ENCODE measurements at places on chromosomes 11 and 22. TPM values are rescaled to one million over a fixed set of nuclear protein-coding genes. Genes with fewer than 3 reads are reported as not detected.

Gene PPP1R14B
- total RNA-seq, result 107 TPM

Gene CARD10
- 1.5 TPM for total RNA-seq

Gene MMP8
- not detected for total RNA-seq

Gene CALCB
- 3.1 TPM for total RNA-seq

Gene TMEM45B
- total RNA-seq, result not detected

Gene BARX2
- total RNA-seq, result not detected

Gene MYOD1
- not detected for total RNA-seq

Gene SMARCB1
- 170 TPM for total RNA-seq

Gene DLG2
- total RNA-seq, result 7.5 TPM

Gene MFRP
- total RNA-seq, result not detected

Gene MISFA
- 0.65 TPM for total RNA-seq

Gene MGAT3
- 18.5 TPM for total RNA-seq

Gene SH3BP1
- 10.3 TPM for total RNA-seq

Gene KRTAP5-2
- total RNA-seq, result not detected

Gene B3GAT1
- total RNA-seq, result 11.0 TPM

DNA sequence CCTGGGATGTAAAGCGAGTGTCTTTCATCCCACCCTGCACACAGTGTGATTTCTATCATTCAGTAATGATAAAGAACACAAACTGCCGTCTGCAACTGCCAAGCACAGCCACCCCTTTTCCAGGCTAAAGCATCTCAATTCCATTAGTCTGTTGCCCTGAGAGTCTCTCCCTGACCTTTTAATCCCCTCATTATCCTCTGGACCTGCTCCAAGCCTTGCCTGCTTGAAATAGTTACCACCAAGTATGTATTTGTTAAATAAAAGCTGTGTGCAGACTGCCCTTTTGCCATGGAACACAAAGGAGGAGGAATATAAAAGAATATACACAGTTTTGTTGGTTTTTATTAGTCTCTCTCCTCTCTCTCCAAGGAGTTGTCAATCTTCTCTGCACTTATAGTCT lies 13.0 kb downstream of the GRAP2 start:
- DNase-seq, result peak; percentile 85

DNA sequence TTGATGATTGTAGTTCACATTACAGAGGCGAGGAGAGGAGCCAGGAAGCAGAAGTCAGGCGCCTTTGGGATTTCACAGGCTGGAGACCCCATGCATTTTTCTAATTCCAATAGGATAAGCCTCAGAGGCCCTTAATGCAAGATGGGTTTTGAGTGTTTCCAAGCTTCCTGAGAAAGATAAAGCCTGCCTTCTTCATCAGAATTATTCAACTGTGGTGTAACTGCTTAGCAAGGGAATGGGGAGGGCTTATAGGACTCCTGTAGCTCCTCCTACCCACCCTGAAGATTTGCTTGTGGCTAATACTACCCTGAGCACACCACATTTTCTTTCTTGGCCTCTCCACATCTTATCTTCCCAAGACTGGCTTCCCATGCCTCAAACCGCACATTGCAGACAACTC lies 151.1 kb upstream of the ISX start:
- DNase-seq, result peak; percentile 4

- no peak for DNase-seq
Measured at GRCh38 chr11:92852946-92853345, 116.5 kb upstream of the MTNR1B start.

- DNase-seq, result no peak
Measured at GRCh38 chr11:44049832-44050231, 2.1 kb downstream of the ACCSL start.

- no peak for DNase-seq
Measured at GRCh38 chr11:120354068-120354467, 17.9 kb downstream of the ARHGEF12 start.

DNA sequence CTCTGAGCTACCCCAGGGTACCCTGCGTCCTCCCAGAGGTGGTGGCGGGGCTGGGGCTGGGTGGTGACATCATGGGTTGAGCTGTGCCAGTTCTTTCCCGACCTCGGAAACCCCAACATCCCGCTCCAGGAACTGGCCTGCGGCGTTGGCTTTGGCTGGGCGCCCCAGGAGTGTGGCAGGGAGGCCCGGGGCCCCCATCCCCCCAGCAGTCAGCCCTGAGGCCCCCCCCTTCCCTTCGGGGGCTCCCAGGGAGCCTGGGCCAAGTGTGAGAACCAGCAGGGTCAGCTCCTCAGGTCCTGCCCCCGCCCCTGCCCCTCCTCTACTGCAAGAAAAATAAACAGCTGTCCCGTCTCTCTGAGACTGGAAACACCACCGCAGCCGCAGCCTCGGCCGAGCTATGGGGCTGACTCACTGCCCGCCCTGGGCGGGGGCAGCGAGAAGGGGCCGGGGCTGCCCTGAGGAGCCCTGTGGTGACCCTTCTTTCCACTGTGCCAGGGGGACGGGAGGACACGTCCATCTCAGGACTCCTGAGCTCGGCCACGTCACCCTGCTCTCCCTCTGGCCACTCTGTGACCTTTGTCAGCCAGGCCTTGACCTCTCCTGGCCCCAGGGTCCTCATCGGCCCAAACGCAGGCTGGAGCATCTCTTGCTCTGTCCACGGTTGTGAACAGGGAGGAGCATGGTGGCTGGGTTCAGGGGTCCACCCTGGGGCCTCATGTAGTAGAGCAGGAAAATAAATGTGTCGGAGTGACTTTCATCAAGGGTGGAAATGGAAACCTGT lies 73.4 kb downstream of the WNT7B start:
- no peak for DNase-seq

GRCh38 chr22:30887861-30888260 lies 80.7 kb downstream of the MORC2 start:
- DNase-seq, result no peak

DNA sequence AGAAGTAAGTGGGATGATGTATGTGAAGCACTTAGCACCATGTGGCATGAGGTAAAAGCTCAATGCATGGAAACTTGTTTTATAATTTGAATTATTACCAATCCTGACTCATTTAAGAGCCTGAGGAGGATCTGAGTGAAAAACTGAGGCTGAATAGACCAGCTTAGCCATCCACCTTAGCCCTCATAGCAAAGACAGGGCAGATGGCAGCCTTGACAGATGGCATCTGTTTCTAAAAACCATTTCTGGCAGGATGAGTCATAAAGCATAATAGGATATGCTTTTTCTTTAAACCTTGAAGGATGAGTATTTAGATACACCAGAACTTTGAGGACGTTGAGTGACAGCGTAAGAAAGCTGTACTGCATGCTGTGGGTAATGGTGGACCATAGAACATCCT lies 61.0 kb upstream of the NAV2 start:
- no peak for DNase-seq

GRCh38 chr11:116981266-116981885 lies 116.9 kb downstream of the SIK3 start:
- DNase-seq, result no peak

- DNase-seq, result no peak
Measured at GRCh38 chr22:43624144-43624998, 187.7 kb downstream of the EFCAB6 start.

DNA sequence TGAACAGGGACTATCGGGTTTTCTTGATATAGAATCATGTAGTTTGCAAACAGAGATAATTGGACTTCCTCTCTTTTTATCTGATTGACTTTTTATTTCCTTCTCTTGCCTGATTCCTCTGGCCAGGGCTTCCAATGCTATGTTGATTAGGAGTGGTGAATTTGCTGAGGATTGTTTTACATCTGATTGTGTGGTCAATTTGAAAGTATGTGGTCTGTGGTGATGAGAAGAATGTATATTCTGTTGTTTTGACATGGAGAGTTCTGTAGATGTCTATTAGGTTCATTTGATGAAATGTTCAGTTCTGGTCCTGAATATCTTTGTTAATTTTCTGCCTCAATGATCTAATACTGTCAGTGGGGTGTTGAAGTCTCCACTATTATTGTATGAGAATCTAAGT lies 713.2 kb upstream of the CCDC179 start:
- no peak for DNase-seq

DNA sequence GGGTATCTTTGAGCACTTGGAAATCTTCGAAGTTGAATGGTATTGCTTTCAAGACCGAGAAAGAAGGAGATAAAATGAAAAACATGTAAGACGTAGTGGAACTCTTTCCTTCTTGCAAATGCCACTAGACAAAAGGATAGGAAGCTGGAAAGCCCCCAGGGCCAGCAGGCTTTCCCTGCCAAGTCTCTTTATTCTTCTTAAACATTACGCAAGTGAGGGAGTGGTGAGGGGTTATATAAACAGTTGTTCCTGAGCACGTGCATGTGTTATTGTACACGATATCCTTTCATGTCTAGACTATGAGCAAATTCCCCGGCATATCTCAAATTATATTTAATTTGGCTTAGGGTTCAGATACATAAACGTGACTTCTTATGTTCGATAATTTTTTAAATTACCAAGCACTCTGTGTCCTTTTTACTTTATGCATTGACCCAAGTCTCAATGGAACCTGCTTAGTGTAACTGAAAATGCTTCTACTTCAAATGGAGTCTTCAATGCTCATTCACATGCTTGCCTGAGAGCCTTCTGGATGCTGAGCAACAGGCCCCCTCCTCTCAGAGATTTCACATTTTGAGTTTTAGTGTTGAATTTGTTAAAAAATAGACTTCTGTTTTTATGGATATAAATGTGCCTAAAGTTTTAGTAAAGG lies 59.0 kb downstream of the PPP2R1B start:
- DNase-seq, result no peak

GRCh38 chr11:42571878-42572610 lies 739.8 kb upstream of the API5 start:
- DNase-seq, result no peak

DNA sequence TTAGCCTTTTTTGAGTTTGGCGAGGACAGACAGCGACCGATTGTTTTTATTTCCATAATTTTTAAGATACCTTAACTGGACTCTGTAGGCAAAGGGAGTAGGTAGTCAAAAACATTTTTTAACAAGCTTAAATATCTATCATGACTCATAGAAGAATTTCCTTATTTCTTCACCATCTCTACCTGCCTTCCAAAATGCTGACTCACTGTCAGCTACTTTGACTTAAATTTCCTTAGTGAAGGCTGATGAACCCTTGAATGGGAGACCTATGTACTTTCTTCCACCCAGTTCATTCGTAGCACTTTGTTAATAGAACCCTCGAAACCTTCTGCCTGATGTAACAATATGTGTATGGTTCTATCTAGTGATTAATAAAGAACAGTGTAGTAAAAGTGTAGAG lies 1.1 kb upstream of the MTMR2 start:
- peak; percentile 4 for DNase-seq

- no peak for DNase-seq
Measured at GRCh38 chr22:20511578-20512229, 4.3 kb downstream of the MED15 start.

DNA sequence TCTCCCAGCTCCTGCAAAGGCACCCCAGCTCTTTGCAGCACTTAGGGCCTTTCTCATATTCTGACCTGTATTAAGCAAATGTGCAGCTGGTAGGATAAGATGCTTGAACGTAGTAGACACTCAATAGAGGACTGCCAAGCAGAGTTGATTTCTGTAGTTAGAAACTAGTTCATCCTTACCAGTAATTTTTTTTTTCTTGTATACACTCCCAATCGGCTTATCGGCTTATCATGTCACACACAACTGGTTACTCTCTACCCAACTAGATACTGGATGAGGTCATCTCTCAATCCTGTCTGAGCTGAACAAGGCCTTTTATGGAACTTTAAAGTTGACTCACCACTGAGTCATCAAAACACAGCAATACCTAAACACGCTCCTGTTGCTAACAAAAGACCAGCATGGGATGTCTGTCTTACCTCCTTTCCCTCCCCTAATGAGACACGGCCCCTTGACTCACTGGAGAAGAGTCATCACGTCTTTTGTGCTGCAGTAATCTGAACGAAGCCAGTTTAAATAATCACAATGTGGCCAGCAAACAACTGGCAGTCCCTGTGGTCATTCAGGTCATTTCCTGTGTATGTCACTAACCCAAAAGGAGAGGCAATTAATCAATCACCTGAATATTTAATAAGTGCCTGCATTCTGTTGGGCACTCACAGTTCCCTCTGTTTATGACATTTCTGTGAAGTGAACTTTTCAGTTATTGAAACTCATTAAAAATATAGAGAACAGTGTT lies 7.5 kb upstream of the WEE1 start:
- peak; percentile 90 for DNase-seq

GRCh38 chr11:19820100-19820499 lies 107.5 kb downstream of the NAV2 start:
- DNase-seq, result no peak

- no peak for DNase-seq
Measured at GRCh38 chr11:82038154-82038553, 695.5 kb downstream of the FAM181B start.

DNA sequence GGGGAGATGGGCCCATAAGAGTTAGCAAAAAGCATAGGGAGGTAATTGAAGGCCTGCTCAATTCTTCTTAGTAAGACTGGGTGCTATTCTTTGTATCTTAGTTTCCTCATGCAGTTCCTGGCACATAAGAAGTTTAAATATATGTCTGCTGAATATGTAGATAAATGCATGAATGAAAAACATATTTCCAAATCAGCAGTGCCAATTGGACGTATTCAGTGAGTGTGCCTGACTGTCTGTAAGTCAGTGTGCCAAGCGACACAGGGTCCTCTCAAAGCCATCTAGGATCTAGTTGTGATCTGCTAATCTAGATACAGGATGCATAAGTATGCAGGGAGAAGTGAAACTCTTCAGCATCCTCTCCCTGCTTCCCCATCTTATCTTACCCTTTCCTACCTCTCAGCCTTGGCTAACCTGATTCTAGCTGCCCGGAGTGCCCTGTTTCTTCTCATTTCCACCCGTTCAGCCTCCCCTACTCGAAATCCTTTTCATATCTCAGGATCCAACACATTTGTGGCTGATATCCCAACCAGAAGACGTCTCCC lies 91.1 kb upstream of the SORL1-AS1 start:
- DNase-seq, result no peak

DNA sequence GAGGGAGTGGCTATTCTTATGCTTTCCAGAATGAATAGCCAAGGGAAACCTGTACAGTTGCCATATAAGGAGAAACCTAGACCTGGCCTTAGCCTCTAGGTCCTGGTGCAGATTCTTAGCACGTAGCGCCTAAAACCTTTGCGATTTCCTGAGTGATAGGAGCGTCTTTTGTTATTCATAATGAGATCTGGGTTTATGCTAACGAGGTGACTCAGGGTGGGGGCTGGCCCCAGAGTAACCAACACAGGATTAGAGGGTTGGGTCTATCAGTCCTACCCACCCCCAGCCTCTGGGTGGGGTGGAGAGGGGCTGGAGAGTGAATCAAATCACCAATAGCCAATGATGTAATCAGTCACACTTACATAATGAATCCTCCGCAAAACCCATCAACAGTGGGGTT lies 73.4 kb upstream of the PARVG start:
- peak; percentile 49 for DNase-seq

DNA sequence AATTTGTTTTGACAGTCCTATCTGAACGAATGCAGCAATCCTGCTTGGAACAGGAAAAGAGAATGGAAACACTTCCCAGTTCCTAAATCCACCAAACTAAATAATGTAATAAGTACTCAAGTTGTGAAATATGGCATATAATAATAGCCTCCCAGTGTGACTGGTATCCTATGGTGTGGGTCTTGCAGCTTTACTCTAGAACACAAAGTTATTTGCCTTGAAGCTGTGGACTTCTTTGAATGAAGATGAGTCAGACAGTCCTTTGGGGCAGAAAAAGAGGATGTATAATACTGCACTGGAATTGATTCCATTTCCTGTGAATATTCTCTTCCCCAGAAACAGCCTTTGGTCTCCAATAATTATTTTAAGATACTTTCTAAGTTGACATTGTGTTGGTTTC lies 887.0 kb downstream of the KCNA4 start:
- no peak for DNase-seq

Measured in neural progenitor cell (in vitro differentiated cells).